Putamen (tissue), 1 donor: ENCODE measurements at places on chromosomes 2 and 18.

GRCh38 chr2:18149660-18150246 lies 271.3 kb downstream of the KCNS3 start:
- DNase-seq: peak; percentile 16

DNA sequence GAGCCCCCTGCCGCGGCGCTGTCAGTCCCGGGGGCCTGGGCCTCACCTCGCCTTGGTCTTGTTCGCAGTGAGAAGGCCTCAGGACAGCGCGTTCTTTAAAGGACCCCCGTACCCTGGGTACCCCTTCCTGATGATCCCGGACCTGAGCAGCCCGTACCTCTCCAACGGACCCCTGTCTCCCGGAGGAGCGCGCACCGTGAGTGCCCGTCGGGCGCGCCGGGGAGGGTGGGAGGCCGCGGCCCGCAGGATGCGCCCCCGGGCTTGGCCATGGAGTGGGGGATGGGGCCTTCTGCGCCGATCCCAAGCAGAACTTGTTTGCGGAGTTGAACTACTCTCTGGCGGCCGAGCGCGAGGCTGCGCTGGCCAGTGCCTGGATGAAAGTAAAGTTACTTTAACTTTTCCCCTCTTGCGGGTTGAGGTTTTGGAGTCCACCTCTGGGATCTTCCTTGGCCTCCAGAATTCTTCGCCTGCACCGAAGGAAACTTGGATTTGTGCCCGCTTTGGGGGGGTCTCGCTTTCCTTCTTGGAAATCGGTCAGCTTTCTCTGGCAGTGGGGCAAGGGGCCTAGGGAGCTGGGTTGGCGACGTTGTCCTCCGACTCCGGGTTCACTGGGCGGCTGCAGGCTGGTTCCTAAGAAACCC lies 1.2 kb downstream of the TCF7L1 start:
- DNase-seq: no peak

- DNase-seq: no peak
Observed at GRCh38 chr2:187709065-187709464, 154.8 kb upstream of the TFPI start.

DNA sequence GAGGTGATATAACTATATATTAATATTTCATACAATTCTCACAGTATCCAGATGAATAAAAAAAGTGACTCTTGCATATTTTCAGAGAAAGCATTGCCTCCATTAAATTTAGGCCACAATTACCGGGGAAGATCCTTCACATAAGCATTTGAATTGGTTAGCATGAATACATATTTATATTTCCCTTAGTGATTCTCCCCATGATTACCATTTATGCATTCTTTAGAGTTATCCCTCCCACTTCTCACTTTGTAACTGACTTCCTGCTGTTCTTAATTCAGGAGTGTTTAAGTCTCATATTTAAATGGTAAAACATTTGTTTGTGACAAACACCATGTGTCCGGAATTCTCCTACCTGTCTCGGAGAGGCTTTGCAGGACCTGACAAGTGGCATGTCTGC lies 523.4 kb downstream of the CCDC85A start:
- DNase-seq: no peak

DNA sequence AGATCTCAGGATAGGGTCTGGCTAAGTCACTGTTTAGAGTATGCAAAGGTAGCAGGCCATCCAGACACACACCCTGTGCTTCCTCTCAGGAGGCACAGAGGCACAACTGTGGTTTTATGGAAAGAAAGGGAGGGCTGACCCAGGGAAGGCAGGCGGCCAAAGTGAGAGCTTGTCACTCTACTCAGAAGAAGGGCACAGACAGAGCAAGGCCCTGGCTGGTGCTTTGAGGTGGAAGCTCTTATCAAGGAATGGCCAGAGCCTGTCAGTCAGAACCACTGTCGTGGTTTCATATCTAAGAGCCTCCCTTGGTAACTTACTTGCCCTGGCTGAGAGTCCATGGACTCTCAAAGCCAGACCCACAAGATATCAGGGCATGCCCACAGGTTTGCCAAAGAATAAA lies 40.7 kb downstream of the SLC9A2 start:
- no peak for DNase-seq

DNA sequence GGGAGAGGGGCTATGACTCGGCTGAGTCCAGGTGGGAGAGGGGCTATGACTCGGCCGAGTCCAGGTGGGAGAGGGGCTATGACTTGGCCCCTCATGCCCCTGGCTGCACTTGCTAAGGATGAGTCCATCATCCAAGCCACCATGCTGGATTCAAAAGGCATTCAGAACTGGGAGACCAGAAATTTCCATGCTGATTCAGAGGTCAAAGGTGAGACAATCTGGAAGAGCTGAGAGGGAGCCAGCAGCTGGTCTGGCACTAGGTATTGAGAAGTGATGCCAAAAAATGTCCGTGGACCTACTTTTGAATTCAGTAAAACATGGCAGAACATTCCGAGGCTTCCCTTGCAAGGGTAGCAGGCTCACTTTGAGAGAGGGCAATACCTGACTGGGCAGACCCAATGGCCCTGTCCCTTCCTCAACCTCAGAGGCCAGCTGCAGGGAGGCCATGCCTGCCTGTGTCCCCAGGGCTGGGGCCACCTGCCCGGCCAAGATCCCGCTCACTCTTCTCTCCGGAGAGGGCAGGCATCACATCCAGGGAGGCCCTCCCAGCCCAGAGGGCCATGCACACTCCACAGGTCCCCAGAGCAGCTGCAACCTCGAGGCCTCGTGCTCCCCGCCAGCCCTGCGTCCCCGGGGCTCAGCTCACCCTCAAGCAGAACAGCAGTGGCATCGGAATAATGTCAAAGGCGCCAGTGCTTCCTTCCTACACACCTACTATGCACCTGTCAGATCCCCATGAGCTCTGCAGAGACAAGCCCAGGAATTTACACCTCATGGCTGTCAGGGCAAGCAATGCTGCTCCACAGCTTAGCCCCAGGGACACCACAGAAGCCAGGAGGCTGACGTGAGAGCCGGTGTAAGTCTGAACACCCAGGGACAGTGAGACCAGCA lies 80.2 kb upstream of the GPC1 start:
- no peak for DNase-seq

DNA sequence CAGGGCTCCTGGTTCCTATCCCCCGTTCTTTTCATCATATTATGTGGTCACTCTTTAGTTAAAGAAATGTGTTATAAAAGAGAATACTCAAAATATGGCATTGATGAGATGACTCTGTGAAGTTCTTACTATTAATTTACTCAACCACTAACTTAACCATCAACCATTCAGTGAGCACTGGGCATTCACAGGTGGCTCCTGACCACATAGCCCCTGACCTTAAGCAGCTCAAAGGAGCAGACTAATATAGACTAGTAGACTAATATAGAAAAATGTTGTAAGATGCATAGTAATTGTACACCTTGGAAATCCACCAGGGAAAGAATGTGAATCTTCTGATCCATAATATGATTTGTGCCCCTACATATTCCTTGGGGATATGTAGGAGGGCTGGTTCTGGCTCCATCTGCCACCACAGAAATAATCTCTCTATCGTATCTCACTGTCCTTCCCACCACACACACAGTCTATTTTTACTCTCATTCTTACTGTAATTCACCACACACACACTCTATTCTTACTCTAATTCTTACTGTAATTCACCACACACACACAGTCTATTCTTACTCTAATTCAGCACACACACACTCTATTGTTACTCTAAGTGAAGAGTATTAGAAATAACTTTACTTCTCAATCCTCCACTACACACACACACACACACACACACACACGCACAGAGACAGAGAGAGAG lies 188.9 kb upstream of the ITGA4 start:
- DNase-seq: no peak

- DNase-seq: no peak
Observed at GRCh38 chr2:127128445-127128904, 21.5 kb upstream of the BIN1 start.

GRCh38 chr2:28247290-28247689 lies 145.4 kb upstream of the FOSL2 start:
- no peak for DNase-seq

GRCh38 chr2:59691518-59692190 lies 861.8 kb downstream of the BCL11A start:
- no peak for DNase-seq

DNA sequence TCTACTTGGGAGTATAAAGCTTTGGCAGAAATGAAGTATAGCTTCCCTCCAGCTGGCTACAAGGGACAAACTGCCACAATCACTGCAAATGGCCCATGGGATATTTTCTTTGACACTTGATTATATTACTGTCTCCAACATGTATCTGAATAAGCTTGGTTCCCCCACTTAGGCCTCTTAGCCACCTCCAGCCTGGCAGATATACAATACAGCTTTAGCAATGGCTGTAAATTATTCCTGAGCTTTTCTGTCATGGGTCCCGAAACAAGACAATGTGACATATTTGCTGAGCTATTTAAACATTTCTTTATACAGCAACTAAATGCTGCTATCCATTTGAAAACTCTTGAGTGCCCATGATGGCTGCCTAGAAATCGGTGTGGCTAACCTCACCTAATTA lies 406.2 kb downstream of the SUCLG1 start:
- DNase-seq: no peak

GRCh38 chr2:195406886-195407603 lies 250.0 kb upstream of the SLC39A10 start:
- no peak for DNase-seq

DNA sequence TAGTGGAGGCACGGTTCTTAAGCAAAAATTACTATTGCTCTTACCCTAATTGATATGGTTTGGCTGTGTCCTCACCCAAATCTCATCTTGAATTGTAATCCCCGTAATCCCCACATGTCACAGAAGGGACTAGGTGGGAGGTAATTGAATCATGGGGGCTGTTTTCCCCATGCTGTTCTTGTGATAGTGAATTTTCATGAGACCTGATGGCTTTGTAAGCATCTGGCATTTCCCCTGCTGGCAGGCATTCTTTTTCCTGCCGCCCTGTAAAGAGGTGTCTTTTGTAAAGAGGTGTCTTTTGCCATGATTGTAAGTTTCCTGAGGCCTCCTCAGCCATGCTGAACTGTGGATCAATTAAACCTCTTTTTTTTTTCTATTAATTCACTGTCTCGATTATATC lies 1691.8 kb upstream of the SLC39A10 start:
- no peak for DNase-seq

DNA sequence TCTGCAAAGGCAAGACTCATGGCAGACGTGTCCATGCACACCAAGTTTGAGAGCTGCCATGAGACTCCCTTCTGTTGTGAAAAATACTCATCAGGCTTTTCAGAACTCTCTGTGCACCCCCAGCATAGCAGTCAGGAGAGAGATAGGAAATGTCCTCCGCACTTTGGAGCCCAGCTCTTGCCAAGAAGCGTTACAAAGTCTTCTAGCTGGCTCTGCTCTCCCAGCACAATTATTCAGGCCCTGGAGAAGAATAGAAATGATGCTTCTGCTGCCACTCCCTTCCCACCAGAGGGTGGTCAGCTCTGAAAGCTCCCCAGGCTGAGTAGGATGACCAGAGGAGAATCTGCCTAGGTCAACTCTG lies 594.4 kb upstream of the ID2 start:
- no peak for DNase-seq

DNA sequence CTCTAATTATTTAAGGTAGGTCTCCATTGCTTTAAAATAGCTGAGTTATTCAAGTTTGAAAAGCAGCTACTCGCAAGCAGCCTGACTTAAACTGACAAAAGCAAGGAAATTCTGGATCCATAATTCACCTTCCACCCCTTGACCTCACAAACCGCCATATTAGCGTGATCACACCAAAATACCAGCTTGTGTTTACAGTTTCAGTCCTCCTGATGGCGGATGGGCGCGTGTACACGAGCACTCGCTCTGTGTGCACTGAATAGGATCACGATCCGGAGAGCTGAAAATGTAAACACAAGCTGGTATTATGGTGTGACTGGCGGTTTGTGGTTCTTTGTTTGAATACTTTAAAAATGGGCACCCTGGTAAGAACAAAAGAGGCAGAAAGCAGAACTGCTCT lies 42.4 kb upstream of the PSMD14 start:
- DNase-seq: no peak

DNA sequence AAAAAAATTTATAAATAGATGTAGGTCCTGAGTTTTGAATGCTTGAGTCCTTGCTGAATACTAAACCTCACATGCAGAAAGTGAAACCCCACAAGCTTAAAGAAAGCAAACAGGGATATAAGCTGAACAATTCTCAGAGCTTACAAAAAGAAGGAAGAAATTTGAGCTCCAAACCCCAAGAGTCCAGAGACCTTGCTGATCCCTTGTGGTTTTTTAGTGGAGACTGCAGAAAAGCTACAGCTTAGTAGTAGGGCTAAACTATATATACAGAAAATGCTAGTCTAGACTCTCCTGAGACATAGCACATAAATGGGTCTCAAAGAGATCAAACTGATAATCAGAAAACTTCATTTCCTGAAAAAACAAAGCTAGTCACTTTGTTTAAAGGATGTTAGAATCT lies 1548.1 kb upstream of the ZEB2 start:
- no peak for DNase-seq
